Vagina (tissue), 2 donors: ENCODE measurements at places on chromosomes 4 and X.

GRCh38 chr4:1290165-1290977 is 680 bp downstream of the MAEA start:
- DNase-seq = no peak

- no peak for DNase-seq
Measured at GRCh38 chr4:129138810-129139496, 43.0 kb downstream of the C4orf33 start.

- no peak for DNase-seq
Measured at GRCh38 chr4:138579146-138579545, 337.0 kb upstream of the SLC7A11 start.

DNA sequence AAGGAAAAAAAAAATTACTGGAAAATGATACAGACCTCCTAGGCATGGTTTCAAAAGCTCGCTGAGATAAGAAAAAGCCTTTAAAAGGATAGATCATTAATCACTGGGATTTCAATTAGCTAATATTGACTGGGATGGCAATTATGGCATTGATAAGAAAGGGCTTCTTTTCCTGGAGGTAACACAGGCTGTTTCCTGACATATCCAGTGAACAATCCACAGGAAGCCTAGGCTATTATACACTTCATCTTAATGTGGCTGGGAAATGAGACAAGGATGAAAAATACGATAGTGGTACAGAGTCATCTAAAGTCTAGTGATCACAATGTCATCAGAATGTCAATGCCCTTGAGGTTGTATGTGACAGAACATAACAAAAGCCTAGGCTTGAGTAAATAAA is 1579.3 kb downstream of the C4orf33 start:
- DNase-seq = no peak

GRCh38 chrX:69170319-69170718 is 5.1 kb upstream of the PJA1 start:
- DNase-seq = no peak
